ENCODE measurements at places on chromosomes 13 and 19.

GRCh38 chr19:43660971-43661360, 9.0 kb downstream of the PLAUR start:
- DNase-seq, result no peak

DNA sequence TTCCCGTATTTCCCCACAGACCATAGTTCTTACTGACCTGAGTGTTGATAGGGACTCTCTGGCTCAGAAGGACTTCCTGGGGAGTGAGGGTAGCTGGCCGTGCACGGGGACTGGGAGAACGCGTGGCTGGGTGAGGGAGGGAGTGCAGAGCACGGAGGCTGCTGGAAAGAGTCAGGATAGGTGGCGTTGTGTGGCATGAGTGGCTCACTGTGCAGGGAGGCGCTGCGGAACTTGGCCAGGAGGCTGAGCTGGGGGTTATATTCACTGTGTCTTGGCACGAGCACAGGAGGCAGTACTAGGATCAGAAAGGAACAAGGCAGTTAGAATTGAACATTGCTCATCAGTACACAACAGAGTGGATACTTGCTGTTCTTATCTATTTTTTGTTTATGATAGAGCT, 47.4 kb downstream of the SMAD9 start:
- no peak for DNase-seq

- DNase-seq, result no peak
Measured at GRCh38 chr13:73934215-73934641, 200.0 kb downstream of the KLF12 start.

- no peak for DNase-seq
Measured at GRCh38 chr13:53507741-53508140, 479.1 kb downstream of the OLFM4 start.

DNA sequence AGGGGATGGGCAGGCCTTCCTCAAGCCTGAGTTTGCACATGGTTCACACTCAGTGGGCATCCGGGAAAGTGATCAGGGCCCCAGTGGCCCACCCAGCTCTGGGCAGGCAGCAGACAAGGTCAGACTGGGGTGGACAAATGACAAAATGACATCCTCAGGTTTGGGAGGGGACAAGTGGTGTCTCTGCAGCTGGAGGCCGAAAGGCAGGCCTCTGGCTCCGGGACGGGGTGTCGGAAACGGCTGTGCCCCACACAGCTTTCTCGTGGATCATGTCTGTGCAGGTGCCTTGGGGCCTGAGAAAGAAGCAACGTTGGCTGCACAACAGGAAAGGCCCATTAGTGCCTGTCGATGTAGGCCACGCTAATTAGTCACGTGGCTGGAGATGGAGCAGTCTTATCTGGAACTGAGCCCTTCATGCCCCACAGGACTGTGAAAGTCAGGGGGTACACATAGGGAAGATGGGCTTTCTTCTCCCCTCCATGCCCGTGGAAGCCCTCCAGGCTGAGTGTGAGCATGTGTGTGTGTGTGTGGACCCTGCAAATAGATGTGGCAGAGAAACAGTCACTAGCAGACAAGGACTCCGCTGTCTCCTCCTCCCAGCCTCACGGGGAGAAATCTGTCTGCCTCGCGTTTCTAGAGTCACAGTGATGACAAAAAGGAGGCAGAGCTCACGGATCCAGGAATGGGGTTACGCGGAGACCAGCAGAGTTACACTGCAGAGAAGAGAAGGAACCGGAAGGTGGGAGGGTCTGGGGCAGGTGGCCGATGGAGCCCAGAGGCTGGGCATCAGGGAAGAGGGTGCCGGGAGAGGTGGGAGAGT, 44.2 kb downstream of the CHST8 start:
- DNase-seq, result no peak

DNA sequence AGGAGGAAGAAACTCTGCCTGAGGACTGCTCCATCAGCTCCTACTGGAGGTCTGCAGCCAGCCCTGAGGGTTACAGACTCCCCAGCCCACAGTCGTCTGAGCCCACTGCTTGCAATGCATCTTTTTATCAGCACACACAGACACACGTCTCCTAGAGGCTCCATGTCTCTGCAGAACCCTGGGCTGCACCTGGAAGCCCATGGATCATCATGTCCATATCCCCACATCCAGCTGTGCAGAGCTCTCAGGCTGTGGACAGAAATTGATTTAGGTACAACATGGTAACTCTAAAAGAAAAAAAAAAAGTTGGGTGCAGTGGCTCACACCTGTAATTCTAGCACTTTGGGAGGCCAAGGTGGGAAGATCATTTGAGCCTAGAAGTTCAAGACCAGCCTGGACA, 32.9 kb upstream of the ISYNA1 start:
- no peak for DNase-seq

Measured in HuH-7.5 (cell line).